ENCODE measurements at places on chromosomes 1 and 21. TPM values are rescaled to one million over a fixed set of nuclear protein-coding genes. Genes with fewer than 3 reads are reported as not detected.

The PAPPA2 gene
- not detected for total RNA-seq

The S100A2 gene
- total RNA-seq, result 36.3 TPM

The BEST4 gene
- total RNA-seq, result 0.17 TPM

The S100A7A gene
- total RNA-seq, result not detected

The L1TD1 gene
- not detected for total RNA-seq

The LCE1A gene
- total RNA-seq, result not detected

The GPR37L1 gene
- 0.21 TPM for total RNA-seq

The C1orf56 gene
- 8.6 TPM for total RNA-seq

The CACNA1S gene
- total RNA-seq, result not detected

The GSTM1 gene
- not detected for total RNA-seq

The DMBX1 gene
- 0.70 TPM for total RNA-seq

The KRTAP19-1 gene
- total RNA-seq, result not detected

The SLAMF1 gene
- not detected for total RNA-seq

The ATP6V1G3 gene
- not detected for total RNA-seq

Data from A549 treated with GW870086 at 1 μM for 4 hours (cell line).